ENCODE measurements at places on chromosomes 6 and 20.
A peak's percentile ranks its signal among the peaks of the same experiment; 100 is the strongest.

DNA sequence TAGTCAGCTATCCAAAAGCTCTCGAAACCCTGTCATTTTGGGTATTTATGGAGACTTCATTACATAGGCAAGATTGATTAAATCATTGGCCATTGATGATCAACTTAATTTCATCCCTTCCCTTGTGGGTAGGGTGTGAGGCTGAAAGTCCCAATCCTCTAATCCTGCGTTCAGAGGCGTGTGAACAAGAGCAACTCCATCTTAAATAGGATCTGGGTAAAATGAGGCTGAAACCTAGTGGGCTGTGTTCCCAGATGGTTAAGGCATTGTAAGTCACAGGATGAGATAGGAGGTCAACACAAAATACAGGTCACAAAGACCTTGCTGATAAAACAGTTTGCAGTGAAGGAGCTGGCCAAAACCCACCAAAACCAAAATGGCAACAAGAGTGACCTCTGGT, 641.7 kb upstream of the GJE1 start:
- H3K4me3 ChIP-seq = no peak overlapping the region
- no peaks in the 10 kb centered on the region for H3K36me3 ChIP-seq
- no peaks in the 10 kb centered on the region for H3K27me3 ChIP-seq
- no peak overlapping the region for H3K27ac ChIP-seq
- no peaks in the 10 kb centered on the region for H3K4me1 ChIP-seq

DNA sequence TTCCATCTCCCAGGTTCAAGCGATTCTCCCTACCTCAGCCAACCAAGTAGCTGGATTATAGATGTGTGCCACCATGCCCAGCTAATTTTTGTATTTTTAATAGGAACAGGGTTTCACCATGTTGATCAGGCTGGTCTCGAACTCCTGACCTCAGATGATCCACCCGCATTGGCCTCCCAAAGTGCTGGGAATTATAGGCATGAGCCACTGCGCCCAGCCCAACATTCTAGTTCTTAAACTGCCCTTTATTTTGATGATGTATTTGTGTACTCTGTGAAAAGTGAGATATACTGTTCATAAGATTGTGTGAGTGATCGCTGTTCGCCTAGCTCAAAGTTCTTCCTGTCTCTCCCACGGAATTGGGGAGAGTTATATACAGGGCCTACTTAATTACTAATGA, 93.1 kb downstream of the HFE start:
- H3K27me3 ChIP-seq = no peaks in the 10 kb centered on the region
- no peaks in the 10 kb centered on the region for H3K4me1 ChIP-seq
- no peak overlapping the region for H3K27ac ChIP-seq
- no peak for DNase-seq

DNA sequence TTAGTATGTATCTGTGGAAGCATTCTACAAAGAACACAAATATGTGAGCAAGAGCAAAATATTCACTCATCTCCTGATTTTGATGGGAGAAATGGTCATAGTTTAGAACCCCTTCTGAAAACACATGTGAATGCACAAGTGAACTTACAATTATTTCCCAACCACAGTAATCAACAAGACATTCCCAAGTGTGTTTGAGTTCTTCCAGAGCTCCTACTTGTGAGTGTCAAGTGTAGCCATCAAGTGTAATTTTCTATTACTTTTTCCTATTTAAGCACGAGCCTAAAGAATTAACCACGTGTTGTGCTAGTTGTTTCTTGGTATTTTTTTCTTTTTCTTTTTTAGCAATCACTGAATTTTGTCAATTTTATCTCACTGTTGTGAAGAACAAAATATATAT, 402.3 kb downstream of the NKAIN2 start:
- no peak for DNase-seq
- H3K36me3 ChIP-seq = no peaks in the 10 kb centered on the region
- H3K4me1 ChIP-seq = no peaks in the 10 kb centered on the region
- H3K4me3 ChIP-seq = no peak overlapping the region

- no peak overlapping the region for H3K27ac ChIP-seq
- H3K4me3 ChIP-seq = no peak overlapping the region
- no peak for DNase-seq
Measured at GRCh38 chr6:56649782-56650181, 7.1 kb upstream of the DST start.

- no peak overlapping the region for H3K4me3 ChIP-seq
- no peak for DNase-seq
- H3K36me3 ChIP-seq = no peaks in the 10 kb centered on the region
- no peak overlapping the region for H3K27ac ChIP-seq
- no peaks in the 10 kb centered on the region for H3K27me3 ChIP-seq
Measured at GRCh38 chr6:140812636-140813035, 1320.1 kb upstream of the GJE1 start.

DNA sequence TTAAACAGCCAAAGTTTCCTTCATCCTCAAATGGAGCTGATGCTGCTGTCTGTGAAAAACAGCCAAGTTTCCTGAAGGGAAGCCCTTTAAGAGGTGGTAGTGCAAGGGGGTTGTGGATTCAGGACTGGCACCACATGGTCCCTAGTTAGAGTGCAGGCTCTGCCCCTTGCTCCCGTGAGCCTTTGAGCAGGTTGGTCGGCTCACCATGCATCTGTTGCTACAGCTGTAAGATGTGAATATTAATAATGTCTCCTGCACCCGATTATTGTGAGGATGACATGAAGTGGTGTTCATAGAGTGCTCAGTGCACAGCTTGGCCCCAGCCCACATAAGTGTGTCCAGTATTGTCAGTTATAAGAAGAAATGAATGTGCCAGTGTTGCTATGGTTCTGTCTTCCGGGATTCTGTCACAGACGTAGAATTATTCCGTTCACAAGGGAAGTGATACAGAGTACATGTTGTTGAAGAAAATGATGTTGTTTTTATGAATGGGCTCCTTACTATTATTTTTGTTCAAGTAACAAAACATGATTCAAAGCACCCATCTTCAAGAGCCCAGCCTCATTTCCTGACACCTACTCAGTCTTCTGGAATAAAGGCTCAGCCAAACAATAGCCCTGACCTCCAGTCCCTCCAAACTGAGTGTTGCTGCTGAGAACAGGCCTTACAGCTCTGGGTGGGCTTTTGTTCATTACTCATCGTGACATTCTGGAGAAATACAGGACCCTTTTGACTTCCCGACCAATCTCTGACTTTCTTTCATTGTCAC, 2.9 kb upstream of the PKIG start:
- H3K4me3 ChIP-seq = no peak overlapping the region
- no peaks in the 10 kb centered on the region for H3K36me3 ChIP-seq
- H3K27ac ChIP-seq = no peak overlapping the region
- no peaks in the 10 kb centered on the region for H3K27me3 ChIP-seq

GRCh38 chr6:47093169-47093568, 51.0 kb upstream of the ADGRF1 start:
- H3K27ac ChIP-seq = peak overlapping the region; percentile 53
- H3K4me3 ChIP-seq = no peak overlapping the region
- peak; percentile 43 for DNase-seq
- H3K27me3 ChIP-seq = no peaks in the 10 kb centered on the region
- H3K36me3 ChIP-seq = no peaks in the 10 kb centered on the region
- H3K4me1 ChIP-seq = peaks cover 46% of the 10 kb centered on the region

Data from Caco-2 (cell line).